Hematopoietic multipotent progenitor cell treated with erythropoietin and hydrocortisone succinate and interleukin-3 and kit ligand, for 15 days (in vitro differentiated cells): ENCODE measurements at places on chromosomes 11 and 22.

- no peak for DNase-seq
These were observed 52.9 kb upstream of the RTL6 start for GRCh38 chr22:44550711-44551491.

DNA sequence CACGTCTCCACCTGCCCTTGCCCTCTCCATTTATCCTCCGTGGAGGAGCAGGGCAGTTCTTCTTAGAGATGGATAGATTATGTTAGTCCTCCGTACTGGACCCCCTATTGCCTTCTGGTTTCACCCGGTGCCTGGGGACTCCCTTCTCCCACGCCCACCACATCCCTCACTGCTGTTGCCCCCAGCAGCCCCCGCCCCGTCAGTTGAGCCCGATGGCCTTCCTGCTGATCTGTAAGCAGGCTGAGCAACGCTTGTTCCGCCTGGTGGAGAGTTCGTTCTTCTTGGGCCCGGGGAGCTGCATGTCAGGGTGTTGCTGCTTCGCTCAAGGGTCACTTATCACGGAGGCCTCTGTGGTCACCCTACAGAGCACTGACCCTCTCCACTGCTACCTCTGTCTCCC lies 34.2 kb downstream of the B3GAT1 start:
- DNase-seq, result no peak

GRCh38 chr22:20904008-20904979 lies 12.9 kb upstream of the CRKL start:
- no peak for DNase-seq

DNA sequence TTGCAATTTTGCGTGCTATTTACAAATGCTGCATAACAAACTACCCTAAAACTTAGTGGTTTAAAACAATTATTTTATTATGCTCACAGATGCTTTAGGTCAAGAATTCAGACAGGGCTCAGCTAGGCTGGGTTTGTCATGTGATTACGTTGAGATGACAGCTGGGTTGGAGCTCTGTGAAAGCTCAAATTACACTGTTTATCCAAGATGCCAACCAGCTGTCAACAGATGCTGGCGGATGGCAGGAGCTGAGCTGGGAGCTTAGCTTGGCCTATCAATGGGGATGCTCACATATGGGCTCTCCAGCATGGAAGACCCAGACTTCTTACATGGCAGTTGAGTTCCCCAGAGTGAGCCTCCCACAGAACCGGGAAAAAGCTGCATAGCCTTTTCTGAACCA lies 62.7 kb downstream of the STK33 start:
- no peak for DNase-seq

DNA sequence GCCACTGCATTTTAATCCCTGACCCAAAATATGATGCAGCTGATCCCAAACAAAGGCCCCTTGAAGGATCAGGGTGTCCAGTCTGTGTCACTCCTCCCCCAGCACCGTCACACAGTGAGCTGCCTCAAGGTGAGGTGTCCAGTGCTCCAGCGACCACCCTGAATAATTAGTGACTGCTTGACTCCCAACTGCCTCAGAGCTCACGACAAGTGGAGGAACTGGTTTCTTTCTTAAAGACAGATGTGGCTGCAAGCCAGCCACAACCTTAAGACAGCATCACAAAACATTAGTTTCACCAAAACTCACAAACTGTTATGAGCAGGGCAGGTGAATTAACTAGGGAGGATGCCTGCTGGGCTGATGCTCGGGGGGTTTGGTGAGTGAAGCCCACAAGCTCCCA lies 74.6 kb downstream of the PIWIL3 start:
- DNase-seq, result no peak

DNA sequence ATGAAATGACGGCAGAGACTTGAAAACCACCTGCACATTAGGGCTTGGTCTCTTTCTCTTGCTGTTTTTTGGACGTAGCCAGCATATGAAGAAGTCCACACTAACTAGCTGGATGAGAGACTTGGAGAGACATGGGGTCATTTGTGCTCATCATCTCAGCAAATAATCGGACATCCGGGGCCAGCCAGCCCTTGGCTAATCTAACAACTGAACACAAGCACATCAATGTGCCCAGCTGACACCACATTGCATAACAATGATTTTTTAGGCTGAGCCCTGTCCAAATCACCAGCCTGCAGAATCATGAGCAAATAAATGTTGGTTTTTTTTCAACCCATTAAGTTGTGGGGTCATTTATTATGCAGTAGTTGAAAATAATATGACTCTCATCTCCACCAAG lies 460.3 kb upstream of the LARGE1 start:
- no peak for DNase-seq

GRCh38 chr22:49632199-49633009 lies 195.3 kb downstream of the BRD1 start:
- DNase-seq, result no peak
